ENCODE measurements at places on chromosomes 1 and 21. TPM values are rescaled to one million over a fixed set of nuclear protein-coding genes. Genes with fewer than 3 reads are reported as not detected.

DNA sequence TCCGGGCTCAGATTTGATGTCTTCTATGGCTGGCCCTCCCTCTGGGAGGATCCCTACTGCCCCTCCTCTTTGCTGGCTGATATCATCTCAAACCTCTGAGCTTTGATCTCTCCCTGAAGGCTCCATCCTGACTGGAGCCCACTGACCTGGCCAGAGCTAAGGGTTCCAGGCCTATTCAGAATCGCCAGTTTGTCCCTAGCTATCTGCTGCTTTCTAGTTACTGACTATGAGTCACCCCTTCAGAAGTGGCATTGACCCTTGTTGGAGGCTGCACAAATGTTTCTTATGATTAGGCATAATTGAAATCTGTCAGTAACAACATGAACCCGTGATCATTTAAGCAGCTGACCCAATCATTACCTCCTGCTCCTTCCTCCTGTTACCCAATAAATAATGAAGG, 87.1 kb downstream of the ABCA4 start:
- H3K4me3 ChIP-seq: no peak overlapping the region
- DNase-seq: no peak
- H3K27me3 ChIP-seq: peaks cover 23% of the 10 kb centered on the region
- no peaks in the 10 kb centered on the region for H3K36me3 ChIP-seq
- no peak overlapping the region for H3K27ac ChIP-seq

GRCh38 chr1:246921481-246921880, 10.3 kb downstream of the AHCTF1 start:
- H3K27me3 ChIP-seq: no peaks in the 10 kb centered on the region
- no peak overlapping the region for H3K27ac ChIP-seq
- H3K4me3 ChIP-seq: no peak overlapping the region
- peaks cover 20% of the 10 kb centered on the region for H3K4me1 ChIP-seq

DNA sequence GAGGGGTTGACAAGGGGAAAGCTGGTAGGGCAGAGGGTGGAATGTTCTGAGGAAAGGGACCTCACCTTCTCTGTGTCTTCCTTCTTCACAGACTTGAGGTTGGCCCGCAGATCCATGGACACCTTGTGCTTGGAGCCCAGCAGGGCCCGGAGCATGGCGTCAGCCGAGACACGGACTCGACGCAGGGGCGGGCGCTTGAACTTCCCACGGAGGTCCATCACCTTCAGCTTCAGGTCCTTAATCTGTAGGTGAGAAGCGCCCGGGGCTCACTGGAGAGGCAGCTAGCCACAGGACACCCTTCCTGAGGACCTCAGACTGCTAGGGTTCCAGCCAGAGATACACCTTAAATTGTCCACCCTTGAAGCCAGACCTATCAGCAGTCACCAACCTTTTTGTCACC, 10.2 kb downstream of the TNNI1 start:
- no peak overlapping the region for H3K27ac ChIP-seq
- H3K27me3 ChIP-seq: peaks cover 4% of the 10 kb centered on the region
- H3K4me1 ChIP-seq: no peaks in the 10 kb centered on the region
- H3K4me3 ChIP-seq: no peak overlapping the region

DNA sequence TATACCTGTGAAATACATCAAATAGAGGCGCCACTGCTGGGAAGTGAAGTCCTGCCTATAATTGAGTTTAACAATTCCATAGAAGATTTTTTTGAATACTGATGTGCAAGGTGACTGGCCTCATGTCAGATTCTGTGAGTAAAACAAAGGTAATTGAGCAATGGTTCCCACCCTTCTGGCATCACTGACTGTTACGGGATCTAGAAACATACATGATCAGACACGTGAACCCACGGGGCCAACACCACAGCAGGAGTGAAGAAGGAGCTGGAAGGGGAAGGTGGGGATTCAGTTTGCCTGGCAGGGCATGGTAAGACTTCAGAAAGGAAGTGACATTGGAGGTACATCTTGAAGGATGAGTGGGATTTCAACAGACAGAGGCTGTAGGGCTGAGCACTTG, 270.2 kb downstream of the DISC1 start:
- no peak for DNase-seq
- no peak overlapping the region for H3K27ac ChIP-seq
- H3K4me1 ChIP-seq: peaks cover 2% of the 10 kb centered on the region
- H3K4me3 ChIP-seq: no peak overlapping the region
- no peaks in the 10 kb centered on the region for H3K36me3 ChIP-seq

DNA sequence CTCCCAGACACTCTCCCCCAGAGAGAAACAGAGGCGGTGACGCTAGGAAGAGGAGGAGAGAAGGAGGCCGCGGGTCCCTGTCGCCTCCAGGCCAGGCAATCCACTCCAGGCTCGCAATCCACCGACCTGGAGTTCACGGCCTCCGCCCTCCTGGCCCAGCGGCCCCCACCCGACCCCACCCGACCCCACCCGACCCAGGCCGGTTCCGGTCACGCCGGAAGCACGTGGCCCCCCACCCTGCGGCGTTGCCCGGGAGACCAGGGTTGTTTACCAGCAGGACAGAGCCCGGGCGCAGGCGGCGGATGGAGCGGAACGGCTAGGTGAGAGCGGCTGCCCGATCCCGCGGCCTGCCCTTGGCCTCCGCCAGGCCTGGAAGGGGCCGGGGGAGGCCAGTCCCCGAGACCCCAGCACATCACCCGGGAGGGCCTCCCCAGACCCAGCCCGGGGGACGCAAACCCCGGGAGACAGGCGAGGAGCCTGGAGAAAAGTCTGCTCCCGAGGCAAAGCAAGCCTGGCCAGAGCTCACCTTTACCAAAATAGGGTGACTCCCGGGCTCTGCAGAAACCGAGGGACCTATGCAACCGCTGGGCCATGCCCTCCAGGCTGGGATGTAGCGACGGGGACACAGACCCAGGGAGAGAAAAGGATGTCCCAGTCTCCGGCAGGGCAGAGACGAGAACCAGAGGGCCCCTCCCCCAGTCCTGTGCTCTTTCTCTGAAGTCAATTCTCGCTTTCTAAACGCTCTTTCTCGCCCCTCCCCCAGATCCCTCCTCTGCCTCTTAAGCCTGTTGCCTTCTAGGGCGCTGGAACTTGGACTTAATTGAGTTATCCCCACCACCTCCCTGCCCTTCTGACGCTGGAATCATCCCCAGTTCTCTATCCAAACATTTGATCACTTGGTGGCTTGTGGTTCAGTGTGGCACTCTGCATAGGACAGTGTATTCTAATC, at the start of the genes PLA2G2C and UBXN10:
PLA2G2C (minus strand) TSS at position 685 of the 949 bp plus-strand sequence. CDS start 9,155 bp downstream, outside the sequence.
UBXN10 (plus strand) TSS at position 263 of the 949 bp plus-strand sequence. CDS start 4,466 bp downstream, outside the sequence.
- H3K4me1 ChIP-seq: peaks cover 55% of the 10 kb centered on the region
- H3K27me3 ChIP-seq: peaks cover 27% of the 10 kb centered on the region

DNA sequence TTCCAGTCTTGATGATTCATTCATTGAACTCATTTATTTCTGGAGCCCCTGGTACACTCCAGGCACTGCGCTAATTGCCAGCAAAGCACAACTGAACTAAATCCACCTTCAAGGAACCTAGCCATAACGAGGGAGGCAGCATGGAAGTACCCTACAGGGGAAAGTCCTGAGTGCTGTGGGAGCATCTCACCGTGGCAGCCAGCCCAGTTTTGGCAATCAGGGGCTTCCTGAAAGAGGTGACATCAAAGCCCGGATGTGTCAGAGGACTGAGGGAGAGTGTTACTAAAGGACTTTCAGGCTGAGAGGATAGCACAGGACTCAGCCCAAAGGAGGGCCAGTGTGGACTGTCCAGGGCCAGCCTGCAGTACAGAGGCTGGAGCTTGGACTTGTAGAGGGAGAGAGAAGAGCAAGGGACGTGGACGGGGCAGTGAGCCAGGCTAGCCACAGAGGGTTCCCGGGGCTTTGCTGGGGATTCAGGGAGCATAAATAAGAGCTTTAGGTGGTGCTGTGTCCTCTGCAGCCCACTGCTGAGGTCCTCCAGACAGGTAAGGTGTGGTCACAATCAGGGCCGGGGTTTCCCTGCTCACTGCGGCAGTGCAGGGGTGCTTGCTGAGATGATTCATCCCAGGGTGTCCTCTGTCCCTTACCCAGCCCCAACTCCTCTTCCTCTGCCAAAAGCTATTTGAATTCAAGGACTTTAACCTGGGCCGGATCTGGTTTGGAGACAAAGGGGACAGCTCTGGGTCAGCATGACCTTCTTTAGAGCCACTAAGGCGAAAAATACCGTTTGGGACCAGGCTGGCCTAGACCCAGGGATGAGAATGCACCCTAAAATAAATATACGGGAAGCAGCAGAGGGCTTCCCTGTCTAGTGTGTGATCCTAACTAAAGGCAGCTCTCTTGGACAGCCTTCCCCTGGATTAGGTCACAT, 128.3 kb downstream of the EDEM3 start:
- H3K4me3 ChIP-seq: no peak overlapping the region
- H3K27ac ChIP-seq: no peak overlapping the region
- no peaks in the 10 kb centered on the region for H3K36me3 ChIP-seq
- H3K27me3 ChIP-seq: peaks cover 2% of the 10 kb centered on the region
- H3K4me1 ChIP-seq: no peaks in the 10 kb centered on the region

DNA sequence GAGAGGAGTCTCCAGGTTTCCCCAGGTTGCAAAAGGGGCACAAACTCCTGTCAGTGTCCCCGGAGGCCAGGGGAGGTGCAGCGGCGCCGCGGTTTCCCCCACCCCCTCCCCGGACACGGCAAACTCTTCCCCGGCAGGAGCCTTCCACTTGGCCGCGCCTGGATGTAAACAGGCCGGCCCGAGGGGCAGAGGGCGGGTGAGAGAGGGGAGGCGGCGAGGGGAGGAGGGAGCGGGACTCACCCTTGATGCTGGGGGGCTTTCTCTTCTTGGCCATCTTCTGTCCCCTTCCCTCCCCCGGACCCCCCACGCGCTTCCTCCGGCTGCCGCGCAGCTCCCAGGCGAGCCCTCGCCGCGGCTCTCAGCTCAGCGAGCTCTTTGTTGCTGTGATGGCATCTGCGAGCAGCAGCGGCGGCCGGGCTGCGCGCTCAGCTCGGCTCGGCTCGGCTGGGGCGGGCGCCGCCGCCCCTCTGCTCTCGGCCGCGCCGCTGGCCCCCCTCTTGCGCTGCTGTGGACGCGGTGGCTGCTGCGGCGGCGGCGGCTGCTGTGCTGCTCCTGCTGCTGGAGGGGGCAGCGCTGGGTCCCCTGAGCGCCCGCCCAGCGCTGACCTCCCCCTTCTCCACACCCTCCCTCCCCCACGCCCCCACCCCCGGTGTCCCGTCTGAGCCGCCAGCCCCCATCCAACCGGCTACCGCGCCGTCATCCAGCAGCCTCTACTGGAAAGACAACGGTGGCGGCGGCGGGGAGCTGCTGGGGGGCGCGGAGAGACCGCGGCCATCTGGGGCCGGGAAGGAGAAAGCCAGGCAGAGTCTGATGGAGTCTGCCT, 4.9 kb upstream of the SLC44A5 start:
- peak; percentile 63 for DNase-seq
- no peaks in the 10 kb centered on the region for H3K36me3 ChIP-seq
- peak overlapping the region; percentile 60 for H3K4me3 ChIP-seq
- no peak overlapping the region for H3K27ac ChIP-seq

DNA sequence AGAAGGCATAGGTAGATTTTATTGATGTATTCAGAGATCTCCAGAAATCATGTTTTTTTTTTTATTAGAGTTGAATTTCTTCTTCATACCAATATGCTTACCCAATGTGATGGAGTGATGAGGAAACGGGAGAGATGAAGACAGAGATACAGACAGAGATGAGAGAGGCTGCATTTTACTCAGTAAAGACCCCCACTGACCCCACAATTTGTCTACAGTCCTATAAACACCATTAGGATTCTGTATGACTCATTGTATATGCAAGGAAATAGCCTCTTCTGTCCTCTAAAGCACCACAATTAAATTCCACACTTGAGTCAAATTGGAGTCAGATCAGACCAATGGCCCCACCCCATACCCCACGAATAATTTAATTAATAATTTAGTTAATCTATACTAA, 44.0 kb downstream of the RUNX1 start:
- peaks cover 47% of the 10 kb centered on the region for H3K4me1 ChIP-seq
- H3K4me3 ChIP-seq: no peak overlapping the region
- no peaks in the 10 kb centered on the region for H3K27me3 ChIP-seq

DNA sequence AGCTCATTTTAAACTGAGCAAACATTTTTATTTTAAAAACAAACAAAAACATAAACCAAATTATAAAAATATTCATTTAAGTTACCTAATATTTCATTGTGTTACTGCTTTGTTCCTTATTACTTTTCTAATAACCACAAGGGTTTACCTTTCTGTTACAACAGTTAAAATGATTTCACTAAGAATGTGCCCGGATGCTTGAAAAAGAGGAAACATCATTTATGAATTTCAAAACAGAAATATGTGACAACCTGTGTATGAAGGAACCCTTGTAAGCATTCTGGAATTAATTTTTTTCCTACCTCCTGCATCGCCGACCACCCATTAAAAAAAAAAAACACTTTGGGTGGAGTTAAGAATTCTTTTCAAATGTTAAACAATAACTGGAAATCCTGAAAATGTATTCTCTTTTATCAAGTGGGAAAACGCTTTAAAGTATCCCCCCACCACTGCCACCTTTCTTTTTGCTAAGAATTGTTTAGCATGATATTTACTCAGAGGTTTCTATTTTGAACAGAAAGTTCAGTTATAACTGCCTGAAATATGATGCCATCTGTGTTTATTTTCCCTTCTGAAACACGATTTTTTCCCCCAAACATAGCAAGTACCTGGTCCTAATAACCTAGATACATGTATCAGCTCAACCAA, 9.1 kb downstream of the CYYR1 start:
- no peaks in the 10 kb centered on the region for H3K36me3 ChIP-seq
- H3K4me1 ChIP-seq: no peaks in the 10 kb centered on the region
- no peaks in the 10 kb centered on the region for H3K27me3 ChIP-seq
- no peak for DNase-seq

C2CD4D gene
- 0.86 TPM for total RNA-seq

- DNase-seq: no peak
- H3K4me3 ChIP-seq: no peak overlapping the region
These were observed 986.6 kb upstream of the ADAMTS5 start for GRCh38 chr21:27953340-27954045.

GRCh38 chr1:3788756-3789420, 7.4 kb downstream of the LRRC47 start:
- DNase-seq: no peak
- H3K27me3 ChIP-seq: no peaks in the 10 kb centered on the region
- no peak overlapping the region for H3K27ac ChIP-seq

ASCL5 gene
- not detected for total RNA-seq

GRCh38 chr1:27368869-27369582, 2.3 kb upstream of the MAP3K6 start:
- peaks cover 36% of the 10 kb centered on the region for H3K4me1 ChIP-seq
- DNase-seq: no peak
- peak overlapping the region; percentile 29 for H3K27ac ChIP-seq
- H3K27me3 ChIP-seq: no peaks in the 10 kb centered on the region

SNAP47 gene
- 30.9 TPM for total RNA-seq

DNA sequence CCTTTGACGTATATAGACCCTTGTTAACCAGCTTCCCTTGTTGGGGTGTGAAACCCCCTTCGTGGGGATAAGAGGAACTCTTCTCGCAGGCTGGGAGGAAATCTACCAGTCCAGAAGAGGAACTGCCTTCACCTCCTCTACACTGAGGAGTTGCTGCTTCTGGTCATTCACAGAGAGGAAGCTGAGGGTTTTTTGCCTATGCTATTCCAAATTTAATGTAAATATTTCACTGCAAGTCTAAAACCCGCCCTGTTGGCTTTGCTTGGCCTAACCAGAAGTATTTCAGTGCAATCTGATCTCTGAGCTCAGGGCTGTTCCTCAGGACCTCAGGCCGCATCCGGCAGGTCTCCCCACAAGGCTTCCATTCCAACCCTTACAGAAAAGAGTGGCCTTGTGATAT, 150.1 kb downstream of the HIVEP3 start:
- H3K4me1 ChIP-seq: peaks cover 11% of the 10 kb centered on the region
- H3K4me3 ChIP-seq: no peak overlapping the region
- no peak overlapping the region for H3K27ac ChIP-seq
- no peaks in the 10 kb centered on the region for H3K27me3 ChIP-seq
- H3K36me3 ChIP-seq: peaks cover 2% of the 10 kb centered on the region
